Retinal pigment epithelial cell (primary cell): ENCODE measurements at places on chromosomes 7 and 10.

DNA sequence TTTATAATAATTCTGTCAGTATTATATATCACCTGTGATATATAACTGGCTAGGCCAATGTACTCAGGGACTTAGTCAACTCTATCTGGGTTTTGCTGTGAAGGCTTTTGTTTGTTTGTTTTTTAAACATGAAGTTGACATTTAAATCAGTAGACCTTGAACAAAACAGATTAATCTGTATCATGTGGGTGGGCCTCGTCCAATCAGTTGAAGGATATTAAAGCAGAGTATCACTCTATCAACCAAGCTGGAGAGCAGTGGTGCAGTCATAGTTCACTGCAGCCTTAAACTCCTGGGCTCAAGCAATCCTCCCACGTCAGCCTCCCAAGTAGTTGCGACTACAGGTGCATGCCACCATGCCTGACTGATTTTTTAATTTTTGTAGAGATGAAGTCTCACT, 870.2 kb downstream of the TYW1 start:
- no peak for DNase-seq

DNA sequence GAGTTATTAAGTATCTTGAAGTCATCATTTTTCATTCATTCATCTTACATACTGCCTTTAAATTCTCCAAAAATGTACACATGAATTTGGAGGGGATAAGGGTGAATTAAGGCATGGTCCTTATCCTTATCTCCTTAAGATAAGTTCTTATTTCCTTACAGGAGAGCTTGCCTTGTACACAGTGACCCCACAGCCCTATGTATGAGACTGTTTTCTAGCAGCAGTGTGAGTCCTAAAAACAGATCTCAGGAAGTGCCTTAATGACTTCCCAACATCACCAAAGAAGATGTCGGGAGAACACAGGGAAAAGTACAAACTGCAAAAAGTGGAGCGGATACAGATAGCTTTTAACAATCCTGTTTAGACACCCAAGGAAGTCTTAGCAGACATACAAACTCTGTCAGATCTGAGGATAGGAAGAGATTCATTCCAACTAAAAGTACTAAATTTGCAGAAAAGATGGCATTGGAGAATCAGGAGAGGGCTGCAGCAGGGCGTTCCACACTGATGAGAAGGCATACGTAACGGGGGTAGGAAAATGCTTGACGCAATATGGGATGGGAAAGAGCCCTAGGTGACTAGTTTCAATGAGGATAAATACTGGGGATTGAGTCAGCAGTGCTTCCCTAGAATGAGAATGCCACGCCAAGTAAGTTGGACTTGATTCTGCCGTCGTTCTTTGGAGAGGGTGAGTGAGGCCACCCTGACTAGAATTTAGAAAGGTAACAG, 570.2 kb downstream of the PARD3 start:
- DNase-seq = no peak

DNA sequence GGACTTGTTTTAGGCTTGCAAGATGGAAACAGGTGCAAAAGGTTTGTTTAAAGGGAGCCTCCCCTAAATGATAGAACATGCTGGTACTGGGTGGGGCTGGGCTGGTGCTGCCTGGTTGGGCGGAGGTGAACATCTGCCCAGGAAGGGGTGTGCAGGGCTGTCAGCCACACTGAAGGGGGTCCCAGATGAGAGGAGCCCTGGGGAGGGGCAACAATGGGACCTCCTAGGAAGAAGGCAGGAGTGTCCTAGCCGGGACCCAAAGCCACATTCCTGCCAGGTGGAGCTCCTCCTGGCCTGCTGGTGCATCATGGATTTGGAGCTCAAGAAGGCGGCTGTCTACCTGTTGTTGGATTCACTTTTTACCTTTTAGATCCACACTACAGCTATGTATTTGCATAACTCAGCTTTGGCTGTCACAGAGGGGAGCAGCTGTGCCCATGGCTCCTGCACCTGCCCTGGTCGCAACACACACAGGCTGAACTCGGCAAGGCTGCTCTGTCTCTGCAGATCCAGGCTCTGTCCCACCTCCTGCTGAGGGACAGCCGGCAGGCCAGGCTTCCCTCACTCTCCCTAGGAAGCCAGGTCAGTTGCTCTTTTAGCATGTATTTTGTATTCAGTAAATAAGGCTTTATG, 59.9 kb downstream of the ADARB2 start:
- DNase-seq = no peak

GRCh38 chr10:59234816-59235429, 58.5 kb downstream of the PHYHIPL start:
- DNase-seq = no peak

GRCh38 chr10:124338276-124338925, 80.3 kb downstream of the OAT start:
- DNase-seq = no peak

DNA sequence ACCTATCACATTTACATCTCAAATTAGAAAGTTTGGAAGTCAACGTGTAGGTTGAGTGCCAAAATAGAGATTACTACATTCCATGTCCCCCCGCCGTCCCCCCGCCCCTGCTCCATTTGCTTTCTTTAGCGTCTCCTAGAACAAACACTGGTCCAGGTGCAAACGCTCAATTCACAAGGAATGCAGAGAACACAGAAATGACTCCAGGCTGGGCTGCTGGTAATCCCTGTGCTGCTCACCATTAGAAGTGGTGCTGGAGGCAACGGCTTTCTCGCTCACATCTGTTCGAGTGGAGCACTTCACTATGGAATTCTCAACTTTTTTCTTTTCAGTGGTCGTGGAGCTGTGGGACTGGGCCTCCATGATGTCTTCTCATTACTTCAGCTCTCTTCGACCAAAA, 14.1 kb downstream of the GLI3 start:
- no peak for DNase-seq

DNA sequence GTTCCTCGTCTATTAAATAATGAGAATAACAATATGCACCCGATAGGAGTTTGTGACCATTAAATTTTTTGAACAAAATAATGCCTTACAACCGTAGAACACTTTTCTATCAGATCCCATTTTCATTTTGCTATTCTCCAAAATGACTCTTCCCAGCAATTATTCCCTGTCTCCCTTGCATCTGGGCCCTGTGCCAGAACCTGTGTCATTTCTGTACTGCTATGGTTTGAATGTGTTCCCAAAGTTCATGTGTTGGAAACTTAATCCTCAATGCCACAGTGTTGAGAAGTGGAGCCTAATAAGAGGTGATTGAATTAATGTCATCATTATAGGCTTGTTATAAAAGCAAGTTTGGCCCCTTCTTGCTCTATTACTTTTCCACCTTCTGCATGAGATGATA, 33.2 kb upstream of the SMNDC1 start:
- DNase-seq = no peak

DNA sequence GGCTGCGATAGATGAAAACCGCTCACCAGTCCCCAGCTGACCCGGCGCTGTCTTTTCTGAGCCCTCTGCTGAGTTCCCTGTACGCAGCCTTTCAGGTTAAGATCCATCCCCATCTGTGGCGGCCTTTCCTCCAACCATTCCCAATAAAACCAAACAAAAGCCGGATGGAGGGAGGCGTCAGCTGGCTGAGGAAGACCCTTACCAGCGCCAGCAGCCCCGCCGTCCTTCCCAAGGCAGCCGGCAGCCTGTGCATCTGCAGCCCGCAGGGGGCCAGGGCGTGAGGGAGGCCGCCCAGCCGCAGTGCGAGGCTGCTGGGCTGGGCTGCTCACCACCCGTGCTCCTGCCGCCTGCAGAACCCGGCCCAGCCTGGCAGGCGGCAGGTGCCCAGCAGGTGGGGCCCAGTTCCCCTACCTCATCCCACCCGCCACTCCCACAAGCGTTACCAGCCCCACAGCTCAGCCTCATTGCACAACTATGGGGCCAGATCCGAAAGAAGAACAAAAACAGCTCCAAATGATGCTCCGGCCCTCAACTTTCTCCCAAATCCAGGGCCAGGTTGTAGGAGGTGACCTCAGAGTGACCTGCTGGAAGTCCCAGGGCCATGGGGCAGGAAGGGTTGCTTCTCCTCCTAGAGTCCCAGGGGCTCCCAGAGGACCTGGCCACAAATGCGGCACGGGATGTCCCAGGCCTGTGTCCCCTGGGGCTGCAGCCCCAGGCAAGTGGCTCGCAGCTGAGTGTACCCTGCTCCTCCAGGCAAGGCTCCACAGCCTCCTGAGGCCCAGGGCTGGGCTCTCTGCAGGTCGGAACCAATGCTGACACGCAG, 23.8 kb downstream of the PAPOLB start:
- no peak for DNase-seq

DNA sequence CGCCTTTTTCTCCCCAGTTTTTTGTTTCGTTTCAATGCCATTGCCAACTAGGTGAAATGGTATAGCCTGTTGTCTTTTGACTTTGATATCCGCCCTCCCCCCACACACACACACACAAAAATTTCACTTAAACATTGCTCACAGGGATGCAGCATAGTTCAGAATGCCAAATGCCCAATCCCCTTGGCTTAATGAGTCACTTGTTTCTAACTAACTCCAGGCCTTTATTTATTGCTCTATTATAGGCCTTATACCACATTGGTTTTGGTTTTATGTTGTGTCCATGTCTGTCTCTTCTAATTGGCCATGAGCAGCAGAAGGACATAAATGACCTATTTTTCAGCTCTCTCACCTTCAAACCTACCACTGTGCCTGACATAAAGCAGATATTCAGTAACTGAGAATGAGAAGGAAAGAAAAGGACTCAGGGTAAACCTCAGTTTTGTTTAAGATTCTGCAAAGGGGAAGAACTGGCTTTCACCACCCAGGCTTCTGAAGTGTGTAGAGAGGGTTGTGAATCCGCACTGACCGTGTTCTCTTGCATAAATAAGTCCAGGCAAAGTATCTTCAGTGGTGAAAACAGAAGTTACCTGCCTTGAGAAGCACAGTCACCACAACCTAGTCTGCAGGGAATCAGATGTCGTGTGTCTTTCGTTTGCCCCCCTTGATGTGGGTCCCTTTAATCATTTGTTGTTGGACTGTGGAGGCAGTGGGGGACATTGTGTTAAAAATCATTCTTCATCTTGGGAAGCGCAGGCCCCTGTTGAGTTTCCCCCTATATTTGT, 139.8 kb downstream of the CELF2 start:
- no peak for DNase-seq

- DNase-seq = no peak
Observed at GRCh38 chr7:19397911-19398310, 252.7 kb upstream of the FERD3L start.

GRCh38 chr7:151416112-151416940, 6.5 kb upstream of the WDR86 start:
- DNase-seq = no peak

DNA sequence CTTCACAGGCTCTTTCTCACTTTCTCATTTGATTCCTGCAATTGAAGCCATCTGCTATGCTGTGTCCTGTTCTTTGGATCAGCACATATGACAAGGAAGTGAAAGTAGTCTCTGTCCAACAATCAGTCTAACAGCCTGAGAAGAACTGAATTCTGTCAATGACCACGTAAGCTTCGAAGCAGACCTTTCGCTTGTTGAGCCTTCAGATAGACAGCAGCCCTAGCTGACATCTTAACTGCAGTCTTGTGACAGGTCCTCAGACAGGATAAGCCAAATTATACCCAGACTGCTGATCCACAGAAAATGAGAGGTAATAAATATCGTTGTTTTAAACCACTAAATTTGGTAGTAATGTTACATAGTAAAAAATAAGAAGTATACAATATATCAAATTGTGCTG, 691.0 kb upstream of the LRRTM3 start:
- DNase-seq = no peak

DNA sequence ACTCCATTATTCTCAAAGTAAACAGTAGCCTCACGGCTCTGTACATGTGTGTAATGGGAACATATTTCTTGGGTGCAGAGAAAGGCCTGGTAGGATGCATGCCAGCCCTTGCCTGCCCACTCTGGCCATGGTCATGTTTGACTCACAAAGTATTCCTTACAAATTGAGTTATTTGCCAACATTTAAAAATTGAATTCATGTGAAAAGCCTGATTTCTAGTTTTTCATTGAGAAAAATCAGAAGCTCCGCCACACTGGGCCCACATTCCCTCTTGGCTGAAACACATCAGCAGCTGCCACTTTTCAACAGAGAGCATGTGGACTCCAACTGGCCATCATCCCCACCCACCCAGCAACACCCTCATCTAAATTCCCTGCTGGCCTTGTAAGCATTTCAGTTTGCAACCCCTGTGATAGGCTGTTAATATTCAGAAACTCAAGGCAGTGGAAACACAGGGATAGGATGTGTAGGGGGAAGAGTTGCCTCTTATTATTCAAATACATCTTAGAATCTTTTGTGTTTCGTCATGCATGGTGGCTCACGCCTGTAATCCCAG, 40.9 kb downstream of the CDH23 start:
- no peak for DNase-seq

DNA sequence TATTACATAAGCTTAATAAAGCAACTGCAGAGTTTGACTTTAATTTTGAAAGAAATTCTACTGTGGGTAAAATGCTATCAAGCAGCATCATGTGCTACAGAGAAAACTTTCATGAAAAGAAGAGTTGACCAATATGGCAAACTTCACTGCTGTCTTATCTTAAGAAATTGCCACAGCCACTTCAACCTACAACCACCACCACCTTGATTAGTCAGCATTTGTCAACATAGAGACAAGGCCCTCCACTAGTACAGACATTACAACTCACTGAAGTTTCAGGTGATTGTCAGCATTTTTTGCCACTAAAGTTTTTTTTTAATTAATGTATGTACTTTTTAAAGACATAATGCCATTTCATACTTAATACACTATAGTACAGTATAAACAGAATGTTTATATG, 350.3 kb downstream of the HPSE2 start:
- no peak for DNase-seq

- no peak for DNase-seq
Observed at GRCh38 chr7:47188653-47189315, 393.1 kb downstream of the TNS3 start.
